GM12865 (cell line): ENCODE measurements at places on chromosomes 12 and 14.

DNA sequence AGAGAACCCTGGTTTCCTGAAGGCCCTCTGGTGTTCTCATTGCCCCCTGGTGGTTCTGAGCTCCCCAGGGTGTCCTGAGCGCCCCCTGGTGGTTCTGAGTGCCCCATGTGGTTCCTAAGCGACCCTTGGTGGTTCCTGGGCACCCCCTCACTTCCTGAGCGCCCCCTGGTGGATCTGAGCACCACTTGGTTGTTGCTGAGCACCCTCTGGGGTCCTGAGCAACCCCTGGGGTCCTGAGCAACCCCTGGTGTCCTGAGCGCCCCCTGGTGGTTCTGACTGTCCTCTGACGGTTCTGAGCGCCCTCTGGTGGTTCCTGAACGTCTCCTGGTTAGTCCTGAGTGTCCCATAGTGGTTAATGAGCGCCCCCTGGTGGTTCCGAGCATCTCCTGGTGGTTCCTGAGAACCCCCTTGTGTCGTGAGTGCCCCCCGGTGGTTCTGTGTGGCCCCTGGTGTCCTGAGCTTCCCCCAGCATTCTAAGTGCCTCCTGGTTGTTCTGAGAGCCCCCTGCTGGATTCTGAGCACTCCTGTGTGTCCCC lies 568.3 kb downstream of the TMEM121 start:
- DNase-seq = no peak

GRCh38 chr12:76402259-76402658 lies 54.0 kb upstream of the BBS10 start:
- DNase-seq = no peak

DNA sequence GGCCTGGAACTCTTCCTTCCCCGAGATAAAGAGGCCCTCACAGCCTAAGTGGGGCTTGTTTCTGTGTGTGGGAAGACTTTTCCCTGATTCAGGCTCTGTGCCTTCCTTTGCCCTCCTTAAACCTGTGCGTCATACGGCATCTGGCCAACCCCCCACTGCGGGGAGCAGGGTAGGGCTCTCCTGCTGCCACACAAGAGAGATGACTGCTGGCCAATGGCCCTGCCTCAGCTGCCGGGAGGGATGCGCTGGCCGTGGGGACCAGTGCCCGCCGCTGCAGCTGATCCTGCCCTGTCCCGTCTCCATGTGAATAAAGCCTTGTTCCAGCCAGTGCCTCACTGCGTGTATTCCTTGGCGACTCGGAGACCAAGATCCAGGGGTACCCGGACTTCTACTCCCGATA lies 42.5 kb upstream of the BEGAIN start:
- DNase-seq = no peak

DNA sequence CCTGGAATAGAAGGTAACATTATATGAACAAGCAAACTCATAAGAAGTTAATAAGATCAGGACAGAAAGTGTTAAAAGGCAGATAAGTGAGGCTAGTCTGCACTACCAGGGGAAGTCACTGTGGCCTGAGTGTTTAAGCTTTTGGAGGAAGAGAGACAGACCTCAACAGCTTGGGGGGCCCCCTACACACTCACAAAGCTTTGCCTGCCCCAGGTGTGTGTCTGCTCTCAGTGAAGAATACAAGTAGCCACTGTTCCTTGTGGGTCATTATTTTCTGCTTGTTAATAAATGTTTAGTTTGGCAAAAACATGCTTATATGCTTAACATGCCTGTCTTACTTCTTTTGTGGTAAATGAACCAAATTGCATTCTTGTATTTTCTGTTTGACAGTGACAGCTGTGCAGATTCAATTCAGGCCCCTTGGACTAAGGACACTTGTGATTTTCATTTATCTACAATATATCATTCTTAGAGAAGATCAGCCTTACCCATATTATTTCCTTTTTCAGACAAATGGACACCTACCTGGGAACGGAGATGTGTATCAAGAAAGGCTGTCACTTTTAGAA lies 50.7 kb upstream of the C12orf71 start:
- peak; percentile 24 for DNase-seq

DNA sequence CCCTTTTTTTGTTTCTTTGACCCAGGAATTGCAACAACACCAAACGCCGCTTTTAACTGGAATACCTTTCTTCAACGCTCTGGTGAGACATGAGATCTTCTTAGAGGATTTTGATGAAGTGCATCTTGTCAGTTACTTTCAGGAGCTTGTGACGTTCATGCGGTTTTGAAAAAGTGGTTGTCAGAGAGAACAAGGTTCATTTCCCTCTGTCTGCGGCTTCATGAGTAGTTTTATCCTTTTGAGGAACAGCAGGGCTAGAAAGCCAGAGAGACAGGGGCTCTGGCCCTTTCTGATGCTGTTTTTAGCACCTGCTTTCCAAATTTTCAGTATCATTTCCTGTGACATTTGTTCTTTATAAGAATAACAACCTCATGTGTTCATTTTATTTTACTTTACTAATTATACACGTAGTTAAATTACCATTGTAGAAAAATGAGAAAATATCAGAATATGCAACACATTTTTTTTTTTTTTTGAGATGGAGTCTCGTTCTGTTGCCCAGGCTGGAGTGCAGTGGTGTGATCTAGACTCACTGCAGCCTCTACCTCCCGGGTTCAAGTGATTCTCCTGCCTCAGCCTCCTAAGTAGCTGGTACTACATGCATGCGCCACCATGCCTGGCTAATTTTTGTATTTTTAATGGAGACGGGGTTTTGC lies 61.8 kb downstream of the GLT1D1 start:
- peak; percentile 90 for DNase-seq

GRCh38 chr14:54754623-54755386 lies 147.8 kb downstream of the GCH1 start:
- DNase-seq = no peak

DNA sequence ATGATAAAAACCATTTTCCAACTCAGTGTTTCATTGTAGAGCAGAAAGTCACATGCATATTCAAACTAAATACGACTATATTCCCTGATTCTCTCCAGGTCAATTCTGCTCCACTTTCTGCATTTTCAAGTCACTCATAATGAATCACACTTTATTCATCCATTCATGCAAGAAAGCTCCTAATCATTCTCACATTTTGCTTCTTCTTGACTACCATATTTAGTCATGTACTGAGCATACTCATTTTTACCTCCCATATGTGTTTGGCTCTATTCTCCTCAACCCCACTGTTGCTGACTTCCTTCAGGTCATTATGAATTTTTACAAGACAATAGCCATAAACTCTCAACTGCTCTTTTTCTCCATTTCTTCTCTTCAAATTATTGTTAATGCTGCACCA lies 43.4 kb upstream of the PIK3C2G start:
- DNase-seq = no peak

- no peak for DNase-seq
Measured at GRCh38 chr14:72699852-72700257, 194.0 kb downstream of the DPF3 start.

DNA sequence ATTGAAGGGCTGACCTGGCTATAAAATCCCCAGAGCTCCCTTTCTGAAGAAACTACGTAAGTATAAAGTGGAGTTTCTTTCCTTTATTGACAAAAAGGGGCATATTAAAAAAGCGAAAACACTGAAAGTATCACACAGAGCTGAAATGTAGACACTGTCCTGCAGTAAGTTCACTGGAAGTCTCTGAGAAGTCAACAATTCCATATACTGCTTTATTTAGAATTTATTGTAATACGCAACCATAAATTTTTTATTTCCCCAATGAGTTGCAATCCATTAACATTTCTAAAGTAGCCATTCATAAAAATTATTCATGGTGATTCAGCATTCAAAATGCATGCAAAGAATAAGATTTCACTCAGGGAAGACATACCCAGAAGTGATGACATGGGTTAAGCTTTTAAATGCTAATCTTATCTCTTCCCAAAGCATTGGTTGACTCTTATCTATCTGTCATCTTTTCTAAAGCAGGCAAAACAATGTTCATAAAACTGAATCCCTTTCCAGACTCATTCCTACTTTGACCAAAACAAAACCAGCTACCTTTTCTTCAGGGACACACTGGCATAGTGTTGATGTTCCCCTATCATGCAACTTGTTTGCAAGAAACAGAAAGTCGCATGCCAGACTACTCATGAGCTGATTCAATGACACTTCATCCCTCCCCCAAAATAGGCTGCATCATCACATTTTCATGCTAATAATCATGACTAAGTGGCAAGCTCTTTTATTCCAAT lies 17.3 kb downstream of the KITLG start:
- no peak for DNase-seq

DNA sequence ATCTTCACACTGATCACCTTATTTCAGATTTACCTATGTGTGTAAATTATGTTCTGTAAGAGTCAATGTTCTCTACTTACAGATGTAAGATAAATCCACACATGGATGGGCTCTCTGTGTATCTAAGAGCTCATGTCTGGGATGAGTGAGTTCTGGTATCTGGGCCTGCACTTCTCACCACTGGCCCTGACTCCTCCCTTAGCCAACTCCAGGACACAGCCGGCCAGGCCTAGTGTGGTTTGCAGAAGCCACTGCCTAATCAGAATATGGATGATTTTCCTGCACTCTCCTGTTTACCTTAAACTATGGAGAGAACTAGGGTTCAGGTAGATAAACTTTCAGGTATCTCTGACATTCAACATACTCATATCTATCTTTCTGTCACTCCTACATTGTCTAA lies 1284.8 kb downstream of the TMEM121 start:
- no peak for DNase-seq

- no peak for DNase-seq
Measured at GRCh38 chr12:78191611-78192010, 360.9 kb downstream of the NAV3 start.

DNA sequence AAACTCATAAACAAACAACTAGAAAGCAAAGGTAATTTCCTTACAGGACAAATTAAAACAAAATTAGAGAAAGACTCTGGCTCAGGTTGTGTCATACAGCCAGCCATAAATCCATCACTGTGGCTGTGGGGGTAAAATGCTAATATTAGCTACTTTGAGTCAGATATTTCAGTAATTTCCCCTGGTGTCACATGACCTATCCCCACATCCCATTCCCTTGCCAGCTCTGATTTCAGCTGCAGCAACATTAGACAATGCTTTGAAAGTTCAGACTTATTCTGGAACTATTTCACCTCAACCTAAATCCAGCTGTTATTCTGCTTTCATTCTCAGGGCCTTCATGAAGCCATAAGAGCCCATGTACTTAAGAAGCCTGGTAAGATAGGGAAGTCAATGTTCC lies 55.3 kb downstream of the RPL10L start:
- no peak for DNase-seq

DNA sequence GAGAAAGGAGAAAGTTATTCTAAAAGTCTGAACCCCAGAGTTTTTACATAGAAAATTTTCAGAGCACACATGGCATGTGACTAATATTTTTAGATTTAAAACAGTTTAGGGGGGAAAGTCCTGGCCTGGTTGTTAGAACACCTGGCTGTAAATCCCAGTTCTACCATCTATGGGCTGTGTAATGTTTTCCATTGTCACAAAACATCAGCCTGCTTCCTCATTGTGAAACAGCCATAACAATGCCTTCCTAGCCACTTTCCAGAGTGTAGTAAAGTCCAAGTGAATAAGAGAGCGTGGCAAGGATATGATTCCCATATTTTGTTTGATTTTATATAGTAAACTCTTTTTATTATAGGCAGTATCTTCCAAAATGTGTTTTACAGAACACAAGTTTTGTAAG lies 310.0 kb upstream of the DCN start:
- DNase-seq = no peak

- no peak for DNase-seq
Measured at GRCh38 chr14:91580876-91581577, 70.9 kb upstream of the PPP4R3A start.

DNA sequence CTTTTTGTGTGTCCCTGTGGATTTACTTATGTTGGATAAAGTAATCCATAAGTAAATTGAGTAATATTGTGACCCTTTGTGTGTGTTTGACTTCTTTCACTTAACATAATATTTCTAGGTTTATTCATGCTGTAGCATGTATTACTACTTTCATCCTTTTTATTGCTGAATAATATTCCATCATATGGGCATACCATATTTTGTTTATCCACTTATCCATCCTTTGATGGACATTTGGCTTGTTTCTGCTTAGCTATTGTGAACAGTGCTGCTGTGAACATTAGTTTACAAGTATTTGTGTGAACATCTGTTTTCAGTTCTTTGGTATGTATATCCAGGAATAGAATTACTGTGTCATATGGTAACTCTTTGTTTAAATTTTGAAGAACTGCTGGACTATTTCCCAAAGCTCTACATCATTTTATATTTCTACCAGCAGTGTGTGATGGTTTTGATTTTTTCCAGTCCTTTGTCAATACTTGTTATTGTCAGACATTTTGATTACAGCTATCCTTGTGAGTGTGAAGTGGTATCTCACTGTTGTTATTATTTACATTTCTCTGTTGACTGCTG lies 25.2 kb downstream of the G2E3 start:
- DNase-seq = no peak

- peak; percentile 80 for DNase-seq
Measured at GRCh38 chr12:92556141-92556540, 146.6 kb upstream of the PLEKHG7 start.

- DNase-seq = no peak
Measured at GRCh38 chr12:76040461-76040860, 8.9 kb upstream of the PHLDA1 start.

- DNase-seq = no peak
Measured at GRCh38 chr12:60863421-60863820, 1267.6 kb downstream of the SLC16A7 start.

GRCh38 chr12:123948796-123949769 lies 23.5 kb downstream of the CCDC92 start:
- no peak for DNase-seq
